ENCODE measurements at places on chromosomes 4 and X.

DNA sequence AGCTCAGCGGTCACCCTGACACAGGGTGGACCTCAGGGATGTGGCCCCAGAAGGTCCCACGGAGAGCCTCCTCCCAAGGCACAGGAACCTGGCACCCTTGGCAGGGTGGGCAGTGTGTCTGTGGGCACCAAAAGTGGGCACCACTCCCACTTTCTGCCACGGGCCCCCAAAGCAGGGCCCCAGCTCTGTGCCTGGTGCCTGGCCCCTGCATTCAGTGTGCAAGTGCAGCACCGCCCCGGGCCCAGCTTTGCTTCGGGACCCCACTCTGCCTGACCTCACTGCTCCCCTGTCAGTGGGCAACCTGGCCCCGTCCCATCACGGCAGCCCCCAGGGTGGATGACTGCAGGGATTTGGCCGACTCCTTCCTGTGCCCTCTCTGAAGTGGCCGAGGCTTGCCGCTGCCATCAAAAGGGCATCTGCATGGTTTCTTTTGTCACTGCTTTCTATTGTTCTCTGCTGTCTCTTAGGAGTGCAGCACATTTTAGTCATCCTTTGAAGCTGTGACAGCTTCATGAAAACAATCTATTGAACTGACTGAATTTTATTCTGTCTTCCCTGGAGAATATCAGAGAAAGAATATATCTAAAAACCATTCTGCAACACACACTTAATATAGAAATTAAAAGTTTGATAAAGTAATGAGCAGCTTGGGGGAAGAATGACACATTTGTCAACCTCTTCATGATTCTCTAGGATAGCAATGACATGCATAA is 302.4 kb downstream of the FAM47B start:
- DNase-seq = no peak

DNA sequence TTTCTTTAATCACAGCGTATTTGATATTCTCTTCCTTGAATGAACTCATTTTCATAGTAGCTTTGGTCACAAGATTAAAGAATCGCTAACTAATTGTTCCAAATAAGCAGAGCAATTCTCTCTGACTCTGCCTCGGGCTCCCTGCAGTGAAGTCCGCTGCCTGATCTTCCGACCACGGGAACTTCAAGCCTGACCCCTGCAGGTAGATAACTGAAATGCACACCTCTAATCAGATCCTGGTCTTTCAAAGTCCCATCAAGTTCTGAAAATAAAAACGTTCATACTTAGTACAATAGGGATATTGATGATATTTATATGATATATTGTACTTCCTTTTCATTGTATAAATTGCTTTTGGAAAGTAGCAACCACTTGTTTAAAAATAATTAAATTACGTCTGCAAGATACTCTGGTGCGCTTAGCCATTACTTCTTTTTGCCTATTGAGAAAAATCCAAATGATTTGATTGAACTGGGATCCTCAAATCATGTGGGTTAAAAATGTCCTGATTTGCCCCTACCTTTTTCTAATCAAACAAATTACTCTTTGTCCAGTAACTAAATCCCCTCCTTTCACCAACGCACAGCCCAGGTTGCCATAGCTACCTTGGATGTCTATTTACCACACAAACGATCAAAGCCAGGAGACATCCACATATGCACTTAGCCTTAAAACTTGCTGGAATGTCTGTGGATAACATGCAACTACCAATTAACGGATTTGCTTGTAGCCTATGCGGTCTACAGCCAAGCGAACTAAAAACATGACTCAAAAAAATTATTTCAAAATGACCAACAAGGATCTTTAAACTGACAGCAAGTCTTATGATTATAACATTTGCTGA is 4.2 kb downstream of the MID1 start:
- peak; percentile 26 for DNase-seq

DNA sequence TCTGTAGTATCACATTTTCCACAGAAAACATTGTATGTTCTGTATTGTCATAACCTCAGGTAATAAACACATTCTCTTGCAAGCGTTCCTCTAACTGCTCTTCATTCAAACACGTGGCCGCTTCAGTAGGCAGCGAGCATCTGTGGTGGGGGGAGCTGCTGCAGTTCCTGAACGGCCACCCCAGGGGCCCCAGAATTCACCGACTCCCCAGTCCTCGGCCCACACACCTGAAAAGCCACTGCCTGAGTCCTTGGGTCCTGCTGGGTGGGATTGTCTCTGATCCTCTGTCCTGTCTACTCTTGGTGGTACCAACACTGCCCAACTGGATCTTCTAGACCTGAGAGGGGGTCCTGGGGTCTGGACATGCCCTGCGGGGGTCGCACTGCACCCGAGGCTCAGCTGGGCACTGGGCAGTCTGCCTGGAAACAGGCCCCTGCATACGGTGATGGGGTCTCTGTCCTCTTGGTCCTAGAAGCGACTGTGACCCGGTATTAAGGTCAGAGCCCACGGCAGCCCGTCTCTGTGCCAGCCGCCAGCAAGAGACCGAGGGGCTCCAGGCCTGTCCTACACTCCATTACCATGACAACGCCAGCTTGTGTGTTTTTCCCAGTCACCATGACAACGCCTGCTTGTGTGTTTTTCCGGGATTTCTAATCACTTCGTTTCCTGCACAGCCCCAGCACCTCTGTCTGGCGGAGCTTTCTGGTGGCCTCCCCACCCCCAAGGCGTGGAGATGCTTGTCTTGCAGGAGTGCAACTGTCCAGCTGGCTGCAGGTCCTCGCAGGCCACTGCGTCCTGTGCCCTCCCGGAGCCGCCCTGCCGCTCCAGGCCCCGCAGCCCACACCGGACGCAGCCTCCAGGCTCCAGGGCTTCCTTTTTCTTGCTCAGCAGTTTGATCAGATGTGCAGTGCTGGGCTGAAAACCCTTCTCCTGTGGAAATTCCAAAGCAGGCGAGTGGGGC is 16.0 kb downstream of the CTBP1 start:
- DNase-seq = no peak

GRCh38 chrX:12972878-12973560 is 1.9 kb upstream of the TMSB4X start:
- no peak for DNase-seq
